ENCODE measurements at places on chromosomes 16 and 17.

DNA sequence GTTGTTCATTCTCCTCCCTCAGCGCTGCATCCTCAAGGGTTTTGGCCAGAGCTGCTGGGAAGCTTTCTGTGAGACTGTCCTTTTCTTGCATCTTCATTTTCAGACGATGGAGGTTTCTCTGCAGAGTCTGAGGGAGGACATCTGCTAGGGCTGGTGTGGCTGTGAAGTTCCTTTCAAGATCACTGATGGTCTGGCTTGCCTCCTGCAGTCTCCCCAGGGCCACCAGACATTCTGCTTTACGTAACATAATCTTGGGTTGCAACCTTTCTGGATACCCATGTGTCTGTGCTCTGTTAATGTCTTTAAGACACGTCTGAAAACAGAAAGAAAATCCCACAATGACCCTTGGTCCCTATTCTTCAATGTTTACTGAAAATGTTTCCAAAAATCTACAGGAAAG, 29.0 kb downstream of the SMYD4 start:
- DNase-seq: no peak

DNA sequence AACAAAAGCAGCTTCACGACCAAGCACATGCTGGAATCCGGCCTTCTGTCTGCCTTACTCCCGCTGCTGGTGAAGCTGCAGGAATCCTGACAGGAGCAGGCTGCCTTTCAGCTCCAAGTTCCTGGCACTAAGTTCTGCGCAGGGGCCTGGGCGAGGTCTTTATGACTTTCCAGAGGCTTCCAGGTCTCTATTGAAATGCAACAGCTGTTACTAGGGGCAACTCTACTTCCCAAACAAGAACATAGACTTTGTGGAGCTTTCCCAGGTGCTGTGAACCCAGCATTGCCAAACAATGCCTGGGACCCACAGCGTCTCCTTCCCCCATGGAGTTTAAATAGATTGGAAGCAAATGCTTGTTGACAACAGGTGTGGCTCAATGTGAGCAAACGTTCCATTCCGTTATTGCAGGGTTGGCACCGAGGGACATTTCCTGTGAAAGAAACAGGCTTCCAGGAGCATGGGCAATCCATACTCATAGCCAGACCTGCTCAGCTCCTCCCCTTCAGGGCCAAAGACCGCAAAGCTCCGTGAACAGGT, 156.0 kb downstream of the CDH13 start:
- peak; percentile 78 for DNase-seq

- peak; percentile 71 for DNase-seq
Observed at GRCh38 chr17:59372138-59372751, 40.8 kb downstream of the YPEL2 start.

GRCh38 chr17:43368740-43369506, 29.9 kb upstream of the ARL4D start:
- peak; percentile 93 for DNase-seq

DNA sequence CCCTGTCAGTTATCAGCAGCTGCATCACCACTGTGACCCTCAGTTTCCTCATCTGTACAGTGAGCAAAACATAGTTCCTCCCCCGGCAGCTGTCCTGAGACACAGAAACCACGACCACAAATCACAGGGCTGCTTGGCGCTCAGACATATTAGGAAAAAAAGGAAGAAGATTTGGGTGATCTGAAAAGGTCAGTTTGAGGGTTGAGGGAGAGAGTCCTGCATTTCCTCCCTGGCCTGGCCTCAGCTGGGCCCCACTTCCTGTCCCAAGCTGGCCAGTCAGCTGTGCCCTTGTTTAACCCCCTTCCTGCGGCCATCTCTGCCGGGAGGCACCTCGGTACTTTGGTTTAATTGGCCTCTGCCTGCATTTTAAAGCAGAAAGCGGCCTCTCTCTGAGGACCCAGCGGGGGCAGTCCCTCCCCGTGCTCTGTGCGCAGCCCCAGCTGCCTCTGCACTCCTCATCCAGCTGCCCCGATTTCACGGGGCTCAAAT, 24.0 kb upstream of the CIBAR2 start:
- peak; percentile 96 for DNase-seq
